ENCODE measurements at places on chromosomes 1 and 21.

DNA sequence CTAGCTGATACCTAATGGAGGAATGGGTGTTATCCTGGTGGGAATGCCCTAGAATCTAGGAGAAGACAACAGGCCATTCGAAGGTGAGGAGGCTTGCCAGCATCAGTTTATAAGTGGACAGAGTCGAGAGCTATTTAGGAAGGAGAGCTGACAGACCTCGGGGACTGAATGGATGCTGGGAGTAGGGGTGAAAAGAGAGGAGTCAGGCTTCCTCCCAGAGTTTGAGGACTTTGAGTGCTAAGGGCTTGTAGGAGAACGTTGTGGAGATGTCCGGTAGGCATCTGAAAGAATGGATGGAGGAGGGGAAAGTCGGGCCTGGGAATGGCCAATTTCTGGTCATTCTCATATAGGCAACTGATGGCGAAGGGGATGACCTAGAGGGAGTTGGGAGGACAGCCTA, 155.1 kb downstream of the DYRK1A start:
- H3K4me3 ChIP-seq = no peak overlapping the region
- no peak for DNase-seq
- no peak overlapping the region for H3K27ac ChIP-seq
- H3K4me1 ChIP-seq = no peaks in the 10 kb centered on the region
- no peaks in the 10 kb centered on the region for H3K27me3 ChIP-seq

- no peak for DNase-seq
- no peak overlapping the region for H3K27ac ChIP-seq
- H3K27me3 ChIP-seq = no peaks in the 10 kb centered on the region
- no peaks in the 10 kb centered on the region for H3K4me1 ChIP-seq
- no peak overlapping the region for H3K4me3 ChIP-seq
Measured at GRCh38 chr1:183914276-183914675, 109.4 kb downstream of the RGL1 start.

DNA sequence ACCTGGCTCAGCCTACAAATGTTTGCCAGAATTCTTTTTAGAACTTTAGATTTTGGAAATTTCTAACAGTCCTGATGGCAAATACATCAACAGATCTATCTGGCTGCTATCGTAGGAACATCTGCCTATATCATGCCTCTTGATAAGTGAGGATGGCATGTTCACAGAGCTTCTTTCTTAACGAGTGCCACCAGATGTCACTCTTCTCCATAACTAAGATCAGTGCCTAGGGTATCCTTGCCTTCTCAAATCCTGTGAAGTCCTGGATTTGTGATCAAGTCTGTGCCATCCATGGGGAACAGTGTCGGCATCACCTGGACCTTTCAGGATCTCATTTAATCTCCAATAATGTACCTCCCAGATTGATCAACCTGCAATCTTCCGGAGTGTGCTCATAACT, 36.5 kb upstream of the CD5L start:
- H3K4me3 ChIP-seq = no peak overlapping the region
- no peaks in the 10 kb centered on the region for H3K4me1 ChIP-seq
- DNase-seq = no peak
- no peaks in the 10 kb centered on the region for H3K27me3 ChIP-seq

DNA sequence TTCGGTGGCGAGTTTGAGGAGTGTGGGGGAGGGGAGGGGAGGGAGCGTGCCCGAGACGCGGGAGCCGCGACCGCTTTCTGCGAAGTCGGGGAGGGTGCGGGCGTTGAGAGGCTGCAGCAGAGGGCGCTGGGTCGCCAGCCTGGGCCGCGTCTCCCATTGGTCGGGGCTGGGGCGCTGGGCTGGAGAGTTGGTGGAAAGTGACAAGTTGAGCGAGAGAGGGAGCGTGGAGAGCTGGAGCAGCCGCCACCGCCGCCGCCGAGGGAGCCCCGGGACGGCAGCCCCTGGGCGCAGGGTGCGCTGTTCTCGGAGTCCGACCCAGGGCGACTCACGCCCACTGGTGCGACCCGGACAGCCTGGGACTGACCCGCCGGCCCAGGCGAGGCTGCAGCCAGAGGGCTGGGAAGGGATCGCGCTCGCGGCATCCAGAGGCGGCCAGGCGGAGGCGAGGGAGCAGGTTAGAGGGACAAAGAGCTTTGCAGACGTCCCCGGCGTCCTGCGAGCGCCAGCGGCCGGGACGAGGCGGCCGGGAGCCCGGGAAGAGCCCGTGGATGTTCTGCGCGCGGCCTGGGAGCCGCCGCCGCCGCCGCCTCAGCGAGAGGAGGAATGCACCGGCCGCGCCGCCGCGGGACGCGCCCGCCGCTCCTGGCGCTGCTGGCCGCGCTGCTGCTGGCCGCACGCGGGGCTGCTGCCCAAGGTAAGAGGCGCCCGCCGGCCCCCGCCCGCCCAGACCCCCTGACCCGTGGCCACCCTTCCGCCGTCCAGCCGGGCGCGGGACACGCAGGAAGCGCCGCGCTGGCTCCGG, at the start of gene ROR1:
Gene ROR1, plus strand, starts transcription at position 203 of the 802 bp plus-strand sequence.
- H3K4me3 ChIP-seq = peak within 1 kb of the TSS; percentile 92
- DNase-seq = peak; percentile 96
- peaks cover 28% of the 10 kb centered on the region for H3K4me1 ChIP-seq
- no peaks in the 10 kb centered on the region for H3K36me3 ChIP-seq
- H3K27ac ChIP-seq = peak within 1 kb of the TSS; percentile 99

DNA sequence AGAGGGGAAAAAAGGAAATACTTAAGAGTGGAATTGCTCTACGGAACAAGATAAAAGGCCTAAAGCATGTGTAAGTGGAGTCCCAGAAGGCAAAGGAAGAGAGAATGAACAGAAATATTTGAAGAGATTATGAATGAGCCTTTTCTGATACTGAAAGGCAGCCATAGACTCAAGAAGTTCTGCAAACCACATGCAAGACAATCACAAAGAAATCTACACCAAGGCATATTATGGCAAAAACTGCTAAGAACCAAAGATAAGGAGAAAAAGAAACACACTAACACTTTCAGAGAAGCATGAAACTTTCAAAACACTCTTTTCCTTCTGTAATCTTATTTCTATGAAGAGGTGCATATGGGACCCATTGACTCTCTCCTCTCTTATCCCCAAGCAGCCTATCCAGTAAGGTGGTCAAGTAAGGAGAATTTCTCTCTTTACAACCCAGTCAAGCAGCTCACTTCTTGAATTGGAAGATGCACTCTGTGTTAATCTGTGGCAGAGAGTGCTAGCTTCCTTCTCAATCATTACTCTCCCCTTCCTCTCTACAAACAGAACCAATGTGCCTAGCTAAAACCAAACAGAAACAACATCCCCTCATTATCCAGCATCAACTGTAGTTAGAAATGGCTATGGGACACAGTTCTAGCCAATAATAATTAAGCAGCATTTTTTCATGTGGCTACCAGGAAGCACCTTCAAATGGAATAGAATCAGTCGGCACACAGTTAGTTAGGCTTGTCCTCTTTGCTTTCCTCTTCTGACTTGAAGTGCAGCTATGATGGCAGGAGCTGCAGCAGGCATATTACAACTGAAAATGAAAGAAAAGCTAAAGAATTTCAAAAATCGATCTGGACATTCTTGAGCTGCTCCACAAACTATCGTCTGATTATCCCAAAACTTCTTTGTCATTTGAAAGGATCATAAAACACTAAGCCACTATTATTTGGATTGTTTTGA, 25.9 kb downstream of the KRTAP19-8 start:
- no peak for DNase-seq
- no peaks in the 10 kb centered on the region for H3K4me1 ChIP-seq
- no peak overlapping the region for H3K4me3 ChIP-seq
- no peaks in the 10 kb centered on the region for H3K27me3 ChIP-seq
- no peaks in the 10 kb centered on the region for H3K36me3 ChIP-seq
- H3K27ac ChIP-seq = no peak overlapping the region
